ENCODE measurements at places on chromosomes 4 and X.

DNA sequence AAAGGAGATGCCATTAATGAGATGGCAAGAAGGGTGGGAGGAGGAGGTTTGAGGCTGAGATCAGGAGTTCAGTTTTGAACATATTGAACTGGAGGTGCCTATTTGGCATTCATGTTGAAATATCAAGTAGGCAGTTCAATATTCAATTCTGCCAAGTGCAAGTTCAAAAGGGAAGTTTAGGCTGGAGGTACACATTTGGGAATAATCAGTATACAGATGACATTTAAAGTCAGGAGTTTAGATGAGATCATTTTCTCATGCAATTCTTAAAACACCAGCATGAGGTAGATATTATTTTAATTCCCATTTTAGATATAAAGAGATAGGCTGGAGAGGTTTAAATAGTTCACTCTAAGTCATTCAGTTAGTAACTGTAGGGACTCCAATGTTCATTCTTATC, 26.1 kb downstream of the COQ2 start:
- peaks cover 4% of the 10 kb centered on the region for H3K36me3 ChIP-seq
- H3K27me3 ChIP-seq, result no peaks in the 10 kb centered on the region
- no peak overlapping the region for H3K27ac ChIP-seq

DNA sequence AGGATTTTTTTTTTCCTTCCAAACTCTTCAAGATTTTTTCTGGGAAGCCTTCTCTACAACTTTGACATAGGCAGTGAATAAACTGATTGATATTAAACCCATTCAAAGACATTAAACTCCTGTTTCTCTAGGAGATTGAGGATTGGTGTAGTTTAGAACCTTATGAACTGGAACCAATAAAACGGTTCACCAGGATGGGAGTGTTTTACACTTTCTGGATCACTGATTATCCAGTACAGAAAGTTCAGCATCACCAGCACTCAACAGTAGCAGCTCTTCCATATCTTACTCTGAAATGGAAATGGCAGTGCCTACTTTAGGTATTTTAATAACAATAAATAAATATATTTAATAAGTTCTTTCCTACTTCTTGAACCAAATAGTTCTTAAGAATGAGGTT, 76.7 kb downstream of the BMPR1B start:
- H3K27ac ChIP-seq, result no peak overlapping the region
- no peaks in the 10 kb centered on the region for H3K27me3 ChIP-seq
- no peak for DNase-seq
- H3K4me3 ChIP-seq, result no peak overlapping the region

GRCh38 chr4:108828620-108829019, 65.8 kb upstream of the ETNPPL start:
- no peaks in the 10 kb centered on the region for H3K27me3 ChIP-seq
- no peaks in the 10 kb centered on the region for H3K36me3 ChIP-seq
- no peak for DNase-seq
- no peak overlapping the region for H3K27ac ChIP-seq

DNA sequence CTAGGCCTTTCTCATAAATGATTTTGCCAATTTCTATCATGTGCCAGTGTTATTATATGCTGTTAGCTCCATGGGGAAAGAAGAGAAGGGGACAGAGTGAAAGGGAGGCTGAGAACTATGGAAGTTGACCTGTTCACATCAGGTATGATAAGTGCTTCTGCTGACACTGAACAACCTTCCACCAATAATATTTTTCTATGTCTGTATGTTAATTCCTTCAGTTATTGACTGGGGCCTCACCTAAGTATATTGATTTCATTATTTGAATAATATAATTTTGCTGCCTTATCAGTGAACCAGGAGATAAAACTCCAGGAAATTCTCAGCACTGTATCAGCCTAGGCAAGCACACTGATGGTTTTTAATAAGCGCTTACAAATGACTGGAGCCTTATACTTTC, 262.8 kb downstream of the SNCA start:
- no peaks in the 10 kb centered on the region for H3K36me3 ChIP-seq
- H3K27ac ChIP-seq, result no peak overlapping the region
- DNase-seq, result no peak

- no peaks in the 10 kb centered on the region for H3K36me3 ChIP-seq
- peaks cover 8% of the 10 kb centered on the region for H3K4me1 ChIP-seq
- no peak overlapping the region for H3K27ac ChIP-seq
- H3K27me3 ChIP-seq, result no peaks in the 10 kb centered on the region
- peak overlapping the region; percentile 27 for H3K4me3 ChIP-seq
- DNase-seq, result no peak
Measured at GRCh38 chr4:7971881-7972500, 32.3 kb upstream of the AFAP1 start.

DNA sequence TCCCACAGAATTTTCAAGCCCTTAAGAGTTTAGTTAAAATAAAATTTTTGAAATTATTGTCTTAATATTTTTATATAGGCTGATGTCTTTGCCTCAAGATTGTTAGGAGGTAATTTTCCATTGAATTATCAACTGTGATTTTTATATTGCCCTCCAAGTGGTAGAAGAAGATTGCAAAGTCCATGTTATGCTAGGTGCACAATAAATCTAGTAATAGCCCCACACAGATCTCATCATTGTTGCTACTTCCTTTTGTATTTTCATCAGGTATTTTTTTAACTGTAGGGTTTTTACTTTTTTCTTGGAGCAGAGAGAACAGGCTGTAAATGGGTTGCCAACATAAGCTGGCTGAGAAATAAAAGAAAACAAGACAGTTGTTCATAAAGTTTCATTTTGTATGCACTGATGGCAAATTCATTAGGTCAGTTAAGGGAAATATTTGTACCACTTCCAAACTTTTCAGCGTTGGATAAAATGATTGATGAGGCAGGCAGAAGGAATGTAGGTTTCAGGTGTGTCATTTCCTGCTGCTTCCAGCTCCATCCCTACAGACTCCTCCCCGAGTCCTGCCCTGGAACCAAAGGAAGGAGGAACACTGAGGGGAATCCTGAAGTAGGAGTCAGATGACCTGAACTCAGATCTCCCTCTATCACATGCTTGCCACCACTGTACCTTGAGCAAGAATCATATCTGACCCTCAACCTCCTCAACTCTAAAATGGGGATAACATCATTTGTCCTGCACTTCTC, 105.5 kb downstream of the PRRG1 start:
- no peaks in the 10 kb centered on the region for H3K27me3 ChIP-seq
- no peak for DNase-seq
- no peak overlapping the region for H3K4me3 ChIP-seq
- H3K4me1 ChIP-seq, result no peaks in the 10 kb centered on the region
- H3K27ac ChIP-seq, result no peak overlapping the region
- H3K36me3 ChIP-seq, result no peaks in the 10 kb centered on the region

- H3K27ac ChIP-seq, result no peak overlapping the region
- no peak for DNase-seq
- no peaks in the 10 kb centered on the region for H3K27me3 ChIP-seq
Measured at GRCh38 chr4:165813606-165814005, 59.4 kb upstream of the TLL1 start.

DNA sequence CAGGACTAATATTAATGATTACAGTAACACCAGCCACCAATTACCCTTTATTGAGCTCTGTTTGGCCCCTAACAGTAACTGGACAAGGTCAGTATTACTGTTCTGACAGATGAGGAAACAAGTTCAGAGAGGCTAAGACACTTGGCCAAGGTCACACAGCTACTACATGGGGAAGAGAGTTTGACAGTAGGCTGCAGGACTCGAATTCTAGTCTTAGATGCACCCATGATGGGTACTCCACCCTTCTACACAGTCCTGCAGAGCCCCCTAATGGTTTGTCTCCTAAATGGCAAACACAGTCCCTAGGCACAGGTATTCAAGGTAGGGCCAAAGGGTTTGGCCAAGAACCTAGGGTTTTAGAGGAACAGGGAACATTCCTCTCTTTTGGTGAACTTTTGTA, 93.9 kb downstream of the NSUN7 start:
- peaks cover 4% of the 10 kb centered on the region for H3K36me3 ChIP-seq
- DNase-seq, result no peak
- H3K27me3 ChIP-seq, result no peaks in the 10 kb centered on the region
- H3K4me1 ChIP-seq, result peaks cover 21% of the 10 kb centered on the region
- no peak overlapping the region for H3K27ac ChIP-seq

- no peaks in the 10 kb centered on the region for H3K27me3 ChIP-seq
- no peak overlapping the region for H3K4me3 ChIP-seq
- no peak for DNase-seq
- no peak overlapping the region for H3K27ac ChIP-seq
- H3K36me3 ChIP-seq, result no peaks in the 10 kb centered on the region
- H3K4me1 ChIP-seq, result no peaks in the 10 kb centered on the region
Measured at GRCh38 chr4:17218786-17219185, 293.1 kb downstream of the QDPR start.

Data from neuronal stem cell (in vitro differentiated cells).